ENCODE measurements at places on chromosomes 1 and 21.

DNA sequence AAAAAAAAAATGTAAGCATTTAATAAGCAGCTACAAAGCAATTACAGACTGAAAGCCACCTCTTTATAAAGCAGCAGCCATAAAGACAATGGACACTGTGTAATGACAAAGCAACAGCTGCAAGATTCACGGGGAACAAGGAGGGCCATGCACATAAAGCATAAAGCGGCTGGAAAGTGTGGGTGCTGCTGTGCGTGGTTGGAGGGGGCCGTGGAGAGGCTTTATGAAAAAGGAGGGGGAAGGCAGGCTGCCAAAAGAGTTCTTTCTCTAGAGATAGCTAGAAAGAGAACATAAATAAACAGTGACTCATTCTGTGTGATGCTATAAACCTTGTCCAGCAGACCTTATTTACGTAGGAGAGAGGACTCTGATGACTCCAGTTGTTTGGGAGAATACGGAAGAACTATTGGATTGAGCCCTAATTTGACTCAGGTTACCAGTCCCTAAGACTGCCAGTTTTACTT, 49.3 kb downstream of the ADAMTS1 start:
- DNase-seq: peak; percentile 70

DNA sequence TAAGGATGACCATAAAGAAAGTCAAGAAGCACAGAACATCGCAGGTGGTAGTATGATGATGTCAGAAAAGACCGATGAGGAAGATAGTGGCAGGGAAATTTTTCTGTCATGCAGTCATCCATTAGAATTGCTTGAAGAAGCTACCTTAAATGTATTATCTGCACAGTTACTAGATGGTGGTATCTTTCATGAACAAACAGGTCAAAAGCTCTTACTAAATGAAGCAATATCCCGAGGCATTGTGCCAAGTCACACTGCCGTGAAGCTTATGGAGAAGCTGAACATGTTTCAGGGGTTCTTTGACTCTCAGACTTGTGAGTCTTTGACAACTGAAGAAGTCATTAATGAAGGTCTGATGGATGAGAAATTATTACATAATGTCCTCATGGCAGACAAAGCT, 128.8 kb downstream of the MACF1 start:
- DNase-seq: no peak

- DNase-seq: no peak
Measured at GRCh38 chr1:201566933-201567801, 28.2 kb downstream of the NAV1 start.

DNA sequence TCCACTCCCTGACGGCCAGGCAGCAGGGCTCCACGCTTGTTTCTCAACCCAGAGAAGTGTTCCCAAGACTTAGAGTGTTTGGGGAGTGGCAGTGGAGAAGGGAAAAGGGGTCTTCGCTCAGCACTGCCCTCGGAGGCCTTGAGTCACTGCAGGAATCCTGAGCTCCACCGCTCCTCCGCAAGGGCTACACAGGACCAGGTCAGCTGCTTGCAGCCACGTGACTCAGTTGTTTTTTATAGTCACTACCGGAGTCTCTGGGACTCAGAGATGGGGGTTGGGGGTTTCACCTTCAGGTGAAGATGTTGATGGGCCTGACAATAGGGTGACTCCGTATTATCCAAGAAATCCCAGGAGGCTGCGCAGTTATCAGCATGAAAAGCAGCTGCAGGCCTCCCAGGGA, 76.2 kb upstream of the TMEM51 start:
- DNase-seq: no peak

- DNase-seq: peak; percentile 66
Measured at GRCh38 chr1:61399199-61399598, 316.8 kb downstream of the NFIA start.

- no peak for DNase-seq
Measured at GRCh38 chr1:100851726-100852125, 42.9 kb downstream of the EXTL2 start.

- no peak for DNase-seq
Measured at GRCh38 chr1:212759683-212760082, 31.9 kb downstream of the NSL1 start.

GRCh38 chr1:198352975-198353695, 187.3 kb downstream of the ATP6V1G3 start:
- no peak for DNase-seq

- DNase-seq: no peak
Measured at GRCh38 chr1:227889863-227890405, 57.8 kb downstream of the WNT9A start.

GRCh38 chr1:162565460-162565859, 3.9 kb downstream of the UAP1 start:
- DNase-seq: no peak

GRCh38 chr1:111127923-111128643, 11.8 kb downstream of the DRAM2 start:
- no peak for DNase-seq

DNA sequence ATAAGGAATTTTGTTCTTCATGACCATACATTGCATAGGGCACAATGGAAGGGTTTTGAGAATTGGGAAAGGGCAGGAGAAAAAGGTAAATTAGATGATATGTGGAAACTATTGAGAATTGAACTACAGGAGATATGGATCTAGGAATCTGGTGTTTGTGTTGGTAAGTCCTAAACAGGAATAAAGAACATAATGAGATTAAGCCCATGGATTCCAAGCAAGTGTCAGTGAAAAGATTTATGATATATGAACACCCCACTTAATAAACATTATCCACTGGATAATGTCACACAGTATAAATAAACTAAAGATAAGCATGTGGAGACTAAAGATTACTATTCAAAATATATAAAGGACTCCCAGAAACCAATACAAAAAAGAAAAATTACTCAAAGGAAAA, 98.2 kb downstream of the TNFSF18 start:
- DNase-seq: no peak

DNA sequence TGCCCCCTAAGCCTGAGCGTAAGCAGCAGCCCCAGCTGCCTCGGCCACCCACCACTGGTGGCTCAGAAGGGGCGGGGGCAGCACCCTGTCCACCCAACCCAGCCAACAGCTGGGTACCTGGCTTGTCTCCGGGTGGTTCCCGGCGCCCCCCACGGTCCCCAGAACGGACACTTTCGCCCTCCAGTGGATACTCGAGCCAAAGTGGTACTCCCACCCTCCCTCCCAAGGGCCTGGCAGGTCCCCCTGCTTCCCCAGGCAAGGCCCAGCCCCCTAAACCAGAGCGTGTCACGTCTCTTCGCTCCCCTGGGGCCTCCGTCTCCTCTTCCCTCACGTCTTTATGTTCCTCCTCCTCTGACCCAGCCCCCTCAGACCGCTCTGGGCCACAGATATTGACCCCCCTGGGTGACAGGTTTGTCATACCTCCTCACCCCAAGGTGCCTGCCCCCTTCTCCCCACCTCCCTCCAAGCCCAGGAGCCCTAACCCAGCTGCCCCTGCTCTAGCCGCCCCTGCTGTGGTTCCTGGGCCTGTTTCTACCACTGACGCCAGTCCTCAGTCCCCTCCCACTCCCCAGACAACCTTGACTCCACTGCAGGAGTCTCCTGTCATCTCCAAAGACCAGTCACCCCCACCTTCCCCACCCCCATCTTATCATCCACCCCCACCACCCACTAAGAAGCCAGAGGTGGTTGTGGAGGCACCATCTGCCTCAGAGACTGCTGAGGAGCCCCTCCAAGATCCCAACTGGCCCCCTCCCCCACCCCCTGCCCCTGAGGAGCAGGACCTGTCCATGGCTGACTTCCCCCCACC, 46.2 kb downstream of the YARS1 start:
- no peak for DNase-seq

DNA sequence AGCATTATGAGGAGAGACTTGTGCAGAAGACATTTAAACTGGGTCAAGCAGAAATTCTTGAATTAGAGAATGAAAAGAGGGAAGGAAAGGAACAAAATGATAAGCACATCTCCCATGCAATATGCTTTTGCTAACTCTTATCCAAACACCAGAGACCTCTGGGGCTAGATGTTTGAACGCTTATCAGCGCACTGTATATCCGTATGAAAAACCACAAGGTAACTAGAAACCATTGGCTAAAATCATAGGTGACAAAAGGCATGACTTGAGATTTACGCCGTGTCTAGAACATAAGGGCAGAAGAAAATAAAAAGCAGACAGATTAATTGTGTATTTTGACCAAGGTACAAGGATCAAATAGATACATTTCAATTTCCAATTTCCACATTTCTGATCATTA, 38.0 kb upstream of the TIAM1 start:
- DNase-seq: no peak

GRCh38 chr1:1986451-1987141, 17.0 kb downstream of the CFAP74 start:
- DNase-seq: no peak

- DNase-seq: no peak
Measured at GRCh38 chr1:226123212-226123560, 60.7 kb downstream of the H3-3A start.

DNA sequence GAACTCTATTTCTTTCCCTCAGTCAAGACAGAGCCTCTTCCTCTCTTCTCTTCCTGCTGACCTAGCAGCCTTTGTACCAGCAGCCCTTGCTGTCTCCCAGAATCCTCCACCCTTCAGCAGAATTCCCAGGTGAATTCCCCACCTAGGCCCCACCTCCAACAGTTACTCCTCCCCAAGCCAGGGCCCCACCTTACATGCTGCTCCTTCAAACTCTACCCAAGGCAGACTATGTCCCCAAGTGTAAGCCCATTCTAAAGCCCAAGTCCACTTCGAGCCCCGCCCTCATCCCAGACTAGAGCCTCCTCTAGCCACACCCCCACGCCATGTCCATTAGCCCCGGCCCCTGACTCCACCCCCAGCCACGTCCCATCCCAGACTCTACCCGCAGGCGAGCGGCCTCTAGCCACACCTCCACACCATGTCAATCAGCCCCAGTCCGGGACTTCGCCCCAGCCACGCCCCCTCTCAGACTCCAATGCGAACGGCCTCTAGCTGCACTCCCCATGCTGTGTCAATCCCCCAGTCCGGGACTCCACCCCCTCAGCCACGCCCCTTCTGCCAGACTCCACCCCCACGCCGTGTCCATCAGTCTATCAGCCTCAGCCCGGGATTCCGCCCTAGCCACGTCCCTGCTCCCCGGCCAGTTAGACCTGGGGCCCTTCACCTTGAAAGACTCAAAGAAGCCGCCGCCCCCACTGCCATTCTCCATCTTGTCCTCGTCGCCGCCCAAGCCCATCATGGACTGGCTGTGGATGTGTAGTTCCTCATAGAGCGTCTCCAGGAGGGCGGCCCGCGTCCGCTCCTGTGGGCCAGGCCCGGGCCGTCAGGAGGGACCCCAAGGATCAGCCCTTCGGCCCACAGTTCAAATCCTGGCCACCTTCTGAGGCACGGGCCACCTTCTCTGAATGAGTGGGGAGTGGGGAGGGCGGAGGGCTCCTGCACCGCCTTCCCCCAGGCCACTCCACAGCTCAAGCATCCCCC, 61.3 kb downstream of the RAP1GAP start:
- no peak for DNase-seq

DNA sequence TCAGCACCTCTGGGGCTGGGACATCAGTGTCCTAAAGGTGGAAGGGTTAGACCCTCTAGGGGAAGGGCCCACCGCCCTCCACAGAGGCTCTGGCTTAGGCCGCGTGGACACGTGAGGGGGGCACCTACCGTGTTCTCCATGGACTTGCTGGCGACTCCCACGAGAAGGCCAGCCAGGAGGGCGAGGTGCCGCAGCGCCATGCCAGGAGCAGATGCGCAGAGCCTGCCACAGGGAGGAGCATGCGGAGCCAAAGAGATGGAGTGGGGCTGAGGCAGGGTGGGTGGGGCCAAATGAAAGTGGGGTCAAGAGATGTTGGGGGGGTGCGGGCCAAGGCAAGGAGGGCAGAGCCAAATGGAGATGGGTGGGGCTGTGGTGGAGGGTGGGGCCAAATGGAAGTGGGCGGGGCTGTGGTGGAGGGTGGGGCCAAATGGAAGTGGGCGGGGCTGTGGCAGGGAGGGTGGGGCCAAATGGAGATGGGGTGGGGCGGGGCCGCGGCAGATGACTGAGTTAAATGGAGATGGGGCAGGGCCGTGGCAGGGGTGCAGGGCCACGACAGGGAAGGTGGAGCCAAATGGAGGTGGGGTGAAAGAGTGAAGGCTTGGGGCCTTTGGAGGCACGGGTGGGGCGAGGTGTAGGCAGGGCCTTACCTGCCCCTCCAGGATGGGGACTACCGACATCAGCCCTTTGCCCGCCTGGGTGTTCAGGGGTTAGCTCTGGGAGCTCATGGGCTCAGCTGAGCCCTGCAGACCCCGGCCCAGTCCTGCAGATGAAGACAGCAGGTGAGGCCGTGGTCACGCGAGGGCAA, 17.4 kb upstream of the RNF223 start:
- no peak for DNase-seq

All from muscle of arm (tissue), 14 donors.